8988T (cell line): ENCODE measurements at places on chromosomes 3 and 15.

DNA sequence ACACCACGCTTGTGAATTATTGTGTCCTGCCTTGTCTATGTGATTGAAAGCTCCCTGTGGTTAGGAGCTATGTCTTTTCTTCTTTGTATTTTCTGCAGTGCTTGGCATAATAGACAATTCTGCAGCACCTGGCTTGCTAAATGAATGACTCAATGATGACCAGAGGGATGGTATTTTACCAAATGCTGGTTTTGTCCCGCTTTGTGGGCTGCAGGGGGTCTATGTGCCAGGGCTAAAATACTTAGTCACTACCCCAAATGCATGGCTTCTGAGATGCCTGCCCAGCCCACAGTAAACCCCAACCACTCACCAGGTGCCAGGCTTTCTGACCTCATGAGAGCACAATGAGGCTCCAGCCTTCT is 50.9 kb downstream of the BOC start:
- DNase-seq, result no peak

DNA sequence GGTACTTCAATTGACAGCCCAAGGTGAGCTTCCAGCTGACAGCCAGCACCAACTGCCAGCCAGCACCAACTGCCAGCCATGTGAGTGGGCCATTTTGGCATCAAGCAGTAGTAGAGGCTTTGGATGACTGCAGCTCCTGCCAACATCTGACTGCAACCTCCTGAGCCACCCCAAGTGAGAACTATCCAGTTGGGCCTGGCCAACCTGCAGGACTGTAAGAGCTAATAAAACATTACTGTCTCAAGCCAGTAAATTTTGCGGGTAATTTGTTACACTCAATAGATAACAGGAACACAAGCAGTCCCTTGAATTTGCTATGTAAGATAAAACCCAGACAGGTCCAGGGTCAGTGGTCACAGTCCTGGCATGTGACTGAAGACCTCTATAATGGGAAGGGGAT is 29.7 kb downstream of the EPHB1 start:
- no peak for DNase-seq

- DNase-seq, result no peak
Measured at GRCh38 chr3:164375995-164376394, 702.3 kb downstream of the SI start.

- DNase-seq, result no peak
Measured at GRCh38 chr3:117868766-117869165, 1159.2 kb downstream of the TUSC7 start.

DNA sequence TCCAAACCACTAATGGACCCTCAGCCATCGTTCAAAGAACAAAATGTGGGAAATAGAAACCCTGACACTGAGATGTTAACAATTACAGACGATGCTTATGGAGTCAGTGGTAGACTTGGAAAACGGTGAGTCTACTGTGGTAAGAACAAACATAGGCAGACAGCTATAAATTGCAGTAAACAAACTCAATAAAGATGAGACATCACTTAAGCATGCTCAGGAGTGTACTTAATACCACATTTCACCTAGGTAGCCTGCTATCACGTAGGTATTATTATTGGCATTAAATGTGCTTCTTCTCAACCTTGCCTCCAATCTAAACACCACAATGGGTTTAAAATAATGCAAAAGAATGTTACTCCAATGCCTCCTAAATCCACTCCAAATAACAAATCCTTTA is 2.5 kb downstream of the OSBPL10 start:
- no peak for DNase-seq

DNA sequence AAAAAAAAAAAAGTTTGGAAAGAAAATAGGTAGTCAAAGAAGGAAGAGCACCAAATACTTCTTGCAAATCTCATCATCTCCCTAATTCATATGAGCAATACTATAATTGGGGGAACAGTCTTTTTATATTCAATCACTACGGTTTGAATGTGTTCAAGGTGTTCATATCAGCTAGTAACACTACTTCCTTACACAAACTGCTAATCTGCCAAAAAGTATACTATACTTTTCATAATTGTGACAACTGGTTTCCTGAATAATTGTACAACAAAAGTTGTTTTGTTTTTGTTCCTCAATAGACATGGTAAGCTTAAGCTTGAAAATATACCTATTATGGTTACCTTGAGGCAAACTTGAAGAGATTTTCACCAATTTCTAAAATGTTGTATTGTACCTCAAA is 12.1 kb downstream of the SETD2 start:
- no peak for DNase-seq

- no peak for DNase-seq
Measured at GRCh38 chr15:29465196-29465595, 195.6 kb upstream of the NSMCE3 start.
